Lung (tissue), 17 donors: ENCODE measurements at places on chromosomes 6 and 20.

DNA sequence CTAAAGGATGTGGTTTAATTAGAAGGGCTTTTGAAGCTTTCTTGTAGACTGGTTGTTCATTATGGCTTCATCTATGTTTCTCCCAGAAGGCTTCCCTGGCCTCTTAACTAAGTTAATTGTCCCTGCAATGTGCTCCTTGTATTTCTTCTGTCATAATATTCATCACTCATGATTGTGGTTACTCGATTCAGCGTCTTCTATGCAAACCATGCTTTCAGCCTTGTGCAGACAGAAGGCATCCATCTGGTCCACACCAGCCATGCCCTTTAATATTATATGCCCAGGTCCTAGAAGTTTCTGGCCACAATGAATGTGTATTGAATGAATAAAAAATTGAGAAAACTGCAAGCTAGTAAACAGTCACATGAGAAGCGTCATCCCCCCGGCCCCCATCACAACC is 163.2 kb downstream of the KHDC1L start:
- H3K36me3 ChIP-seq, result no peaks in the 10 kb centered on the region
- no peak overlapping the region for H3K27ac ChIP-seq
- H3K27me3 ChIP-seq, result no peaks in the 10 kb centered on the region
- no peaks in the 10 kb centered on the region for H3K4me1 ChIP-seq

GRCh38 chr6:152463164-152463563 is 174.0 kb downstream of the SYNE1 start:
- H3K4me1 ChIP-seq, result no peaks in the 10 kb centered on the region
- H3K27me3 ChIP-seq, result no peaks in the 10 kb centered on the region
- no peak overlapping the region for H3K27ac ChIP-seq
- H3K36me3 ChIP-seq, result no peaks in the 10 kb centered on the region

GRCh38 chr6:129766959-129767728 is 57.2 kb upstream of the ARHGAP18 start:
- no peak overlapping the region for H3K4me3 ChIP-seq
- peaks cover 47% of the 10 kb centered on the region for H3K27me3 ChIP-seq
- H3K36me3 ChIP-seq, result no peaks in the 10 kb centered on the region
- H3K4me1 ChIP-seq, result peaks cover 9% of the 10 kb centered on the region

DNA sequence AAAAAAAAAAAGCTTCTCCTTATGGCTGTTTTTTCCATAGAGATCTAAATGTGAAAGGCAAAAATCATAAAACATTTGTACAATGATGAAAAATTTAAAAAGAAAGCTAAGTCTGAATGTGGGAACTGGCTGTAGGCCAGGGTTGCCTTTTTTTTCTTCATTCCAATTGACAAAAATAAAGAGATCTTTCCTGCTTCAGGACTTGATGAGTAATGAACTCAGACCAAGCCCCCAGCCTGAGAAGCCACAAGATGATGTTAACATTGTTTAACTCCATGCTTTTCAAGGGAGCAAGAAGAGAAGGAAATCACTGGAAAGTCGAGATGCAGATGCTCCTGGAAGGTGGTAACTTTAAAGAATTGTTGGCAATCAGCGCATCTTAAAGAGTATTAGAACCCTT is 41.4 kb downstream of the TRMT6 start:
- DNase-seq, result no peak
- H3K36me3 ChIP-seq, result no peaks in the 10 kb centered on the region
- H3K4me1 ChIP-seq, result no peaks in the 10 kb centered on the region
- H3K27ac ChIP-seq, result no peak overlapping the region

GRCh38 chr6:43070028-43070632 is 6.0 kb upstream of the PTK7 start:
- H3K4me1 ChIP-seq, result no peaks in the 10 kb centered on the region
- no peak overlapping the region for H3K27ac ChIP-seq
- no peak overlapping the region for H3K4me3 ChIP-seq
- peaks cover 12% of the 10 kb centered on the region for H3K36me3 ChIP-seq
